ENCODE measurements at places on chromosomes 1 and 21.

DNA sequence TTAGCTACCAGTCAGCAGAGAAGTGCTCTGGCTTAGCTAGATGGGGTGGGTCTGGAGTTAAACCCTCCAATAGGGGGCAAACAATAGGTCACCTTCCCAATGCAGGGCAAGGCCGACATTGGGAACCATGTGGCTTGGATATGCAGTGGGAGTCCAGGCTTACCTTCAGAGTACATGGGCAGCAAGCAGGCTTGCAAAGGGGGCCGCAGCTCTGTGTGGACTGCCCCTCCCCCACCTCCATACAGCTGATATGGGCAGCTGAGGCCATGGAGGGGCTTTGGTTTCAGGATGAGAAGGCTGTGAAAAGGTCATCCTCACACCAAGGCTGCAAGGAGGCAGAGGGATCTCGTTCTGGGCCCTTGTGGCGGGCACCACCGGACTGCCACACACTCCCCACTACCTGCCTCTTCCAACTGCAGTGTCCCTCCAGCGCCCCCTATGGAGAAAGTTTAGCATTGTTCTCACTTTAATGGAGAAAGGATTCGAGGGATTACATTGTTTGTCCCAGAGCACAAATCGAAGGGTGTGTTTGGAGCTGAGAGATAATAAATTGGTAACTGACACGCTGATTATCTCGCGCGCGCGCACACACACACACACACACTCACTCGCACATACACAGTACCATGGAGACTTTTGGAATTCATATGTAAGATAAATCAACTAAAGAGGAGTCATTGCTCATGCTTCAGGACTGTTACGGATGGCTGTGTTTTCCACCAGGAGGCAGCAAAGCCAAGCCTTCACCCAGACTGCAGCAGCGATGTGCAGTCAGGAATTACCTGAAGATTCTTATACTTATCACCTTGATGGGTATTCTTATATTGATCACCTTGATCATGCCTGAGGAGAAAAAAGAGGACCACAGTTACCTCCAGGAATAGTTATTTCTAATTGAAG is 7.0 kb upstream of the SMCP start:
- no peak for DNase-seq

DNA sequence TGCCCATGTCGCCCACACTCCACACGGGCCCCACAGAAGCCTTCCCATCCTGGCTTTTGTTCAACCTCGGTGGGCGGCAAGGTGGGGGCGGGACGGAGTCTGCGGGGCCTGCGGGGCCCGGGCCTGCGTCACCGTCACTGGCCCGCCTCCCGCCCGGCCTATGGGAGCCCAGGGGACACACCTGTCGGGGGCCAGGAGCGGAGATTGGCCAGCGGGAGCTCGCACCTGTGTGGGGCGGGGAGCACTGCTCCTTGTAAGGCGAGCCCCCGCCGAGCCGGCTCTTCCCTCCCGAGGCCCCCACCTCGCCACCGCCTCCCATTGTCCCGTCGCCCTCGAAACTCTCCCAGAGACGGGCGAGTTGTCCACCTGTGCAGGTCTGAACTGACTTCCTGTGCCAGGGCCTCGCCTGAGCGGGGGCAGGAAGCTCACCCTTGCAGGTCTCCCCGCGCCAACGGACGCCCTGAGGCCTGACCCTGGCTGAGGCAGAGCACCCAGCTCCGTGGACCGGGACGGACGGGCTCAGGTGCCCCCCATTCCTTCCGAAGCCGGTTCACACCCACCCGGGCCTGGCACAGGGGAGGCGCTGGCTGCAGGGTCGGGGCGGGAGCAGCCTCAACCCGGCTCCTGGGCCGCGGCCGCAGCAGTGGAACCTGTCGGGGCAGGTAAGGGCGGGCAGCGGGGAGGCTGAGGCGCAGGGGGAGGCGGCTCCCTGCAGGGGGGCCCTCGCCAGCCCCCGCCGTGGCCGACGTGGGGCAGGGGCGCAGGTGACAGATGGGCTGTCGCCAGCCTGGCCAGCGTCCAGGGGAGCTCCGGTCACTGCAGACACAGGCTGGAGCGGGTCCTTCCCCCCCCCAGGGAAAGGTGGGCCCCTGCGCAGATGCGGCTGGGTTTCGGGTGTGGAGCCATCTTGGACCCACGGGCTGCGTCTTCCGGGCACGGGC is 10.8 kb upstream of the TTLL10 start:
- no peak for DNase-seq

- DNase-seq, result no peak
Measured at GRCh38 chr1:43524804-43525203, 5.9 kb upstream of the PTPRF start.

DNA sequence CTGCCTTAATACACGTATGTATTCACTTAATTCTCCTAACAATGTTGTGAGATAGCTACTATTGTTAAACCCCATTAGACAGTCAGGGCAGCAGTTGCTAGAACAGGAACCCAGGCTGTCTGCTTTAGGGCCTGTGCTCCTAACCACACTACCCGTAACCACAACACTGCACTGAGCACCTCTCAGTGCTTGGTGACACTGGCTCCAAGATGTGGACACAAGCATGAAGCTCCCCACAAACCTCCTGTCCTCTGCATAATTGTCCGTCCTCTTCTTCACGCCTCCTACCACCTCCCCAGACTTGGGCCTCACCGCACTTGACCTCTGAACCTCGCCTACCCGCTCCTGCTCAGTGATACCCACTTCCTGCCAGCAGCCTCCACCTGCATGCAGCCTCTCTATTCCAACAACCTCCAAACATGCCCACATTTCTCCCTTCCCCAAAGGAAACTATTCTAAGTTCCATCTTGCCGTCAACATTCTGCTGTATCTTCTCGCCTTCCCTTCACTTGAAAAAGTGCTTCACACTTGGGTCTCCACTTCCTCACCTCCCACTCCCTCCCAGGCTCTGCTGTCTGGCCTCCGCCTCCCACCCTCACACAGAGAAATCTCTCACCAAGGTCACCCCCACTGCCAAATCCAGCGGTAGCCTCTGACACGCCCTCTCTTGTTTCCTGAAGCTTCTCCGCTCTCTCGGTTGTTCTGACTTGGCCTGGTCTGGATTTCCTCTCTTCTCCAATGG is 14.6 kb upstream of the AHDC1 start:
- DNase-seq, result no peak

- DNase-seq, result peak; percentile 16
Measured at GRCh38 chr1:182588500-182589396, at the start of gene RNASEL. Gene RNASEL, minus strand, starts transcription at chr1:182589256. Its CDS starts 2,450 bp downstream, at chr1:182586806.

DNA sequence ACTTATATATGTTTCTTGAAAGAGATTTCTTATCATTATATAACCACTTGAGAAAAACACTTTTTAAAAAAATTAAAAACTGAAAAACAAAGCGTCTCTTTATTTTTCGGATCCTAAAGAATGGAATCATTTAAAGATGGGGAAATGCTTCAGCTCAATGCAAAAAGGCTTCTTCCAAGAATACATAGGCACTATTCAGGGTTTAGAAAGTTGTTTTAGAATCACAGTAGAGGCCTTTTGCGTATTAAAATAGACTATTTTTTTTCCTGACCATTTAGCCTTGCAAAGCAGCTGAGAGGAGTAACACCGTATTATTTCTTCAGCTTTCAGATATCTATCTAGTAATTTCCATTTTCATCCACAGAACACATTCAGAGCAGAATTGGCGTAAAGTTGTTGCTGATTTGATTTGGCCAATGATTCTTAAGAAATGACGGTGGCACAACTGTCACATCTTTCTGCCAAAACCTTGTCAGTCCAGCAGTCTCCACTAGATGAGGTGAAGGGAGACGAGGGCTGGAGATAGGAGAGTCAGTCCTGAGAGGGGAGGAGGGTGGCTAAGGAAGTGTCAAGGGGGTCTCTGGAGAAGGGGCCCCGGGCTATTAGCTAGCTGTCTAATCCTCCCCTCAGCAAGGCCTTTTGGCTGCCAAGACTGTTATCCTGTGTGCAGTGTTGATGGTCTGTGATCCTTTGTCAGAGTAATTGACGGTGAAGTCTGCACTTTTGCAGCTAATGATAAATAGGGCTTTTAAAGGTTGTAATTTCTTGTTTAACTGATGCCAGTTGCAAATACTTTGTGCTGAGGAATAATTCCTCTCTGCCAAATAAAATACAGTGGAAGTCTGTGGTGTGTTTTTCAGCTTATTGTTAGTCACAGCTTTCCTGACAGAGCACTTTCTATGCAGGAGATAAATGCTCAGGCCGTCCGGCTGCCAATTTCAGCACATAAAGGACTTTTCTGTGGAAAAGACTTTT is 34.7 kb downstream of the PRRX1 start:
- no peak for DNase-seq

DNA sequence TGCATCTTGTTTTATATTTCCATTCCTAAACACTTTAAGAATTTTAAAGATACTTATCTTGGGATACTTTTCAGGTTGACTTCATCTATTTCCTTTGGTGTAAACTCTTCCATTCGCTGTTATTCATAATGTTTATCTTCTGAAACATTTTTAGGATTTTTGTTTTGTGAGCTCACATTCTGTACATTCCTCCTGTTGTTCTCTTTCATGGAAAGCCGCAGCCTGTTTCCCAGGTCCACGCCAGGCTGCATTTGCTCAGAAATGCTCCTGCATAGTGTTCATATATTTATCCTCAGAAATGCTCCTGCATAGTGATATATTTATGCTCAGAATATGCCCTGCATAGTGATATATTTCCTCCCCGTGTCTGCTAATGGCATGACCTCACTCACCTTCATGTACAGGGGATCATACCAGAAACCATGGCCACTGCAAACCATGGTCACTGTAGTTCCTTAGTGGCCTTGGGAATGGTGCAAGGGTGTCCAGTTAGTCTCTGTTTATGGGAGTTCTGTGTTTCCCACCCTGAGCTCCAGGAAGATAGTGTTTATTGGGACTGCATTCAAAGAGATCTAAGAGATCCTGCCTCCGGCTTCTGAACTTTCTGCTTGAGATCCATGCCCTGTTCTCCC is 153.9 kb upstream of the GREM2 start:
- peak; percentile 31 for DNase-seq

- peak; percentile 14 for DNase-seq
Measured at GRCh38 chr1:81232420-81232819, 568.3 kb upstream of the ADGRL2 start.

GRCh38 chr1:153734396-153735089 is 6.7 kb downstream of the INTS3 start:
- no peak for DNase-seq

DNA sequence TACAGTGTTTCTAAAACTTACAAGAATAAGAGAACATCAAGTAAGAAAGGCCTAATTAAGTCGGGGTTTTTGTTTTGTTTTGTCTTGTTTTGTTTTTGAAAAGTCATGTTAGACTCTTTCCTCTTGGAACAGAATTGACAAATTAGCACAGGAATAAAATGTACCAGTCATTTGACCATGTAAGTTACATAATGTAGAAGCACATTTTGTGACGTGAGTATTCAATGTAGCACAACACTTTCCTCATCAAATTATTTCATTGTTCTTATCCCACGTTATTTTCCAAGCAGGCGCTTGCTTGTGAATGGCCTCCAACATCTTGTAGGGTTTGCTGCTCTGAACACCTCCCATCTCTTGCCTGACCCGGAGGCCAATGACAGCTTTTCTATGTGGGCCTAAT is 34.7 kb upstream of the DNASE2B start:
- no peak for DNase-seq

- no peak for DNase-seq
Measured at GRCh38 chr1:221994274-221994698, 252.4 kb upstream of the DUSP10 start.

All from BJ (cell line).